ENCODE measurements at places on chromosomes 3 and 15.

DNA sequence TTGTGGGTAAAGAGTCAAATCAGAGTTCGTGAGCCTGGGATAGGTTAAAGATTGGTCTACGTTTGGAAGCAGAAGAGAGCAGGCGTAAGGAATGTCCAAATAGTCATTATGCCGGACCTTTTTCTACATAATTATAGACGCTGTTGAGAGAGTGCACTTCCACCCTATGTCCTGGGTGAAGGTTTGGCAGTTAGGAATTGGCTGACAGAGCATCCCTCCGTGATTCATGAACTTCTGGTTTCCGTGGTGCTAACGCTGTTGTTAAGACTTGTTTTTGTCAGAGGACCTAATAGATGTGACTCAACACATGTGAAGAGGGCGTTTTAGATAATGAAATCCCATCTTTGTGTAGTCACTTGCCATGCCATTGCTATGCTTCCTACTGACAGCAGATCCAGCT is 1.1 kb downstream of the EAF1 start:
- no peak for DNase-seq

GRCh38 chr3:923161-923910 is 169.5 kb upstream of the CNTN6 start:
- no peak for DNase-seq

GRCh38 chr3:114569186-114569585 is 275.4 kb downstream of the TIGIT start:
- no peak for DNase-seq

- DNase-seq, result no peak
Observed at GRCh38 chr15:74924525-74924924, 13.3 kb downstream of the COX5A start.

DNA sequence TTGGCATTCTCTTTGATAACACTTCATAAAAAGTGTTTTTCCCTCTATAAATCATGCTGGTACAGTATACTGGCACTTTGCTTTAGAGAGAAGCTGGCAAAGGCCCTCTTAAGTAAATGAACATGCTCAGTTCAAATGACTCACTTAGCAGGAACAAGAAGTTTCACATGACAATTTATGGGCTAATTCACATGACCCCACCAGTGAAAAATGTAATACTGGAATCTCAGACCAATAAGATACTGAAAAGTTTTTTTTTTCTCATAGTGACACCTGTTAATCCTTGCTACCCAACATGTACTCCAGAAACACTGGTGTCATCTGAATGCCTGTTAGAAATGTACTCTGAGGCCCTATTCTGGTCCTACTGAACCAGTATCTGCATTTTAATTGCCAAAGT is 13.9 kb downstream of the BTBD1 start:
- DNase-seq, result no peak

GRCh38 chr3:121883507-121883906 is 10.7 kb upstream of the SLC15A2 start:
- DNase-seq, result peak; percentile 4

- peak; percentile 89 for DNase-seq
Observed at GRCh38 chr3:71885006-71885405, 100.1 kb upstream of the PROK2 start.

GRCh38 chr3:78689378-78689777 is 1078.4 kb downstream of the ROBO1 start:
- no peak for DNase-seq

DNA sequence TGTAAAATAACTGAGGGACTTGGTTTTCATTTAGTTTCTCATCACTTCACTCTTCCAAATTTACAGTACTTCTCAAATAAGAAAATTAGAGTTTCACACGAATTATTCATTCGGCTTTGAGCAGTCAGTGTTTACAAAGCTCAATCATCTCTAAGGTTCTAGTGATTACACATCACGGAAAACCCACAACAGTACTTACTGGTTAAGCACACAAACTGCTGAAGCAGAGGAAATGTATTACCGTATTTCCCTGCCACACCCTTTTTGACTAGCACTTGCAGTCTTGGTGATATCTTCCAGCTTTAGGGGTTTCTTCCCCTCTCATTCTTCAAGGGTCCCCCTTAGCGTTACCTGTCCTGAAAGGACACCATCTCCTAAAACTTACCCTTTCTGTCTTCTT is 164.8 kb upstream of the CDIN1 start:
- DNase-seq, result no peak

GRCh38 chr15:101206176-101206591 is 45.7 kb downstream of the CHSY1 start:
- no peak for DNase-seq

GRCh38 chr15:38377636-38378035 is 76.3 kb upstream of the FAM98B start:
- no peak for DNase-seq

GRCh38 chr3:112746675-112747280 is 99.9 kb downstream of the CD200R1L start:
- DNase-seq, result no peak

DNA sequence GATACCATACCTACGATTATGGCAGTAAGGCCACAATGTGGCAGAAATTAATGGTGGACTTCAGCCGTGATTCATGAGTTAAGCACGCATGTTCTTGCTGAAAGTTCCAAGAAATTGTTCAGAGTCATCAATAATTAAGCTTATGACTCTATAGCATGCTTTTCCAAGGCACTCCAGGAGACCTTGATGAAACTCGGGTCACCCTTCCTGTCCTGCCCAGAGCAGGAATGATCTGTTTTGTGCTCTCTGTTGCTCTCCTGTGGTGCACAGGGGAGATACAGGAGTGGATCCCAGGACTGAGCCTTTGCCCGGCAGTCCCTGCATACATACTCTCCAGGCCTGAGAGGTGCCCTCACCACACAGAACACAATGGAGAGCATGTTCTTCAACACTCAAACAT is 141.6 kb upstream of the SLC2A2 start:
- DNase-seq, result no peak

DNA sequence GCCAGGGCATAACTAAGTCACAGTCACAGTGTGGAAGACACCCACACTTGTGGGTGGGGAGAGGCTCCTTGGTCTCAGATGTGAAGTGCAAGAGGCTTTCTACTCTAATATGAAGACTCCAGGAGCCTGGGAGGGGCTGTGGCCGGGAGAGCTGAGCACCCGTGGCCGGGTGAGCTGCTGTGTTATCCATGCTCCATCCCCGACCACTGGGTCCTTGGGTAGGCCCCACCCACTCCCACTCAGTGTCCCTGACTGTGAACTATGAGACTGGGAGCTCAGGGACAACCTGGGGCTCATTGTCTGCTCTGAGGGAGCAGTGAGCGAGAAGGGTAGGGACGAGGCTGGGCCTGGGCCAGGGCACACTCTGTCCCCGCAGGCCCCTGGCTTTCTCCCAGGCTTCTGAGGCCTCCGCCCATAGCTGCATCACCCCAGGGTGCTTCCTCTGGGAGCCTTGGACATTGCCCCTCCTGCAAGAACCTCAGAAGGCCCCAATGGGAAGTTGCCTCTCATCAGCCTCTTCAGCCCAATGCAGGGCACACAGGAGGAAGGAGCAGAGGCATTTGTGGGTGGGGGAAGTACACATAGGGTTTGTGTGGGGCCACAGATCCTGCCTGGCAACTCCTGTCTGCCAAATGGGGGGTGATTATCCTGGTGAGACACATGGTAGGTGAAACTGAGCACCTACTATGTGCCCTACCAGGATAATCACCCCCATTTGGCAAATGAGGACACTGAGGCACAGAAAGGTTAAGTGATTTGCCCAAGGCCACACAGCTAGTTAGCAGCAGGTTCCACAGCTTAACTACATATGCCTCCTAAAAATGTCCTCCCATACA is 2.4 kb downstream of the ANPEP start:
- DNase-seq, result no peak

GRCh38 chr15:99051308-99051707 is 43.7 kb upstream of the PGPEP1L start:
- DNase-seq, result no peak

DNA sequence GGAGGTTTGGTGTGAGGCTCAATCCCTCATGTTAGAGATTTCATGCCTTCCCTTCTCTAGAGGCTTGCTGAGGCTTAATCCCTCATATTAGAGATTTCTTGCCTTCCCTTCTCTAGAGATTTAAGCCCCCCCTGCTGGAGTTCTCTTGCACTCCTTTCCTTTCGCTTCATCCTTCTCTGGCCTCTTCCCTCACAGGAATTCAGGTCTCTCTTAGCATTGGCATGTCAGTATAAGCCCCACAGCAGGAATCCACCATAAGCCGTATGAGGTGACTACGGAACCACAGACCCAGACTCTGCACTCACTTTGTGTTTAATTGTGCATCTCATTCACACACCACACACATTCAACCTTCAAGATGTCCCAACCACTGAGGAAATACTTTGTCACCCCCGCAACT is 338.6 kb upstream of the POU1F1 start:
- no peak for DNase-seq

DNA sequence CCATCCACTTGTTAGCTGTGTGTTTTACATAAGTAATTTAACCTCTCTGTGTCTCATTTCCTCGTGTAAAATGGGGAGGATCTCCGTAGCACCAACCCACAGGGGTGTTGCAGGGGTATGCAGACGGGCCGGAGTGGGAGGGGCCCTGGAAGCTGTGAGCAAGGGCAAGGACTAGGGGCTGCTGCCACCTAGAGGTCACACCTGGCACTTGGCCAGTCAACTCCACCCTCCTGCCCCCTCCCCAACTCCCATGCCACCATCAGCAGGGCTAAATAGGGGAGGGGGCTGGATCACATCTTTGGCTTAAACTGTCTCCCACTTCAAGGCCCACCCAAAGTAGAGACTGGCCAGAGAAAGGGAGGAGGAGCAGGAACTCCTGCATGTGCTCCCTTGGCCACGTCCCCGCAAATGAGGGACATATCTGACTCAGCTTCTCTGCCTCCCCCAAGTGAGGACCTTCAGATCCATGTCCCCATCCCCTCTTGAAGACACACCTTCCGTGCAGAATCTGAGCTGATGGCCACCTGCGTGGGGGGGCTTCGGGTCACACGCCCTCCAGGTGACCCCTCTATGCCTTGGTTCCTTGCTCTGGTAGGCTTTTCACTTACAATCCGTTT is 2.6 kb downstream of the CCDC9B start:
- DNase-seq, result peak; percentile 88

- DNase-seq, result no peak
Observed at GRCh38 chr15:40633178-40633577, 39.1 kb downstream of the KNL1 start.

- no peak for DNase-seq
Observed at GRCh38 chr3:138817695-138818094, 17.0 kb downstream of the PIK3CB start.

GRCh38 chr3:16200411-16200810 is 25.9 kb downstream of the GALNT15 start:
- DNase-seq, result no peak

DNA sequence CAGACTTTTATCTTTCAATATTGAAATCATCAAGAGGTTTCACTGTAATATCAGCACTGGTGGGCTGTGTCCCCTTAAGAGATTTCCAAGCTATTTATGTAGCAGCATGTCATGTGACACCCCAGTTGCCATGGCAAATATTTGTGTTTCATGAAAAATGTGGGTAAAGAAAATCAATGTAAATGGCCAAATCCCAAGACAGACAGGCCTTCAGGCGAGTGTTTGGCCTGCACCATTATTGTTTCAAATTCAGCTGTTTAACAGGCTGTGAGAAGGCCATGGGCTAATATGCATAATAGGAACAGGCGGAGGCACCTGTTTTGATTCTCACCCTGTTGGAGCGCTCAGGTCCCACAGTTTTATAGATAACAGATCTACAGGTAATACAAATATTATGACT is 104.2 kb downstream of the IQCH start:
- peak; percentile 71 for DNase-seq

GRCh38 chr3:106160396-106160795 is 291.6 kb upstream of the CBLB start:
- no peak for DNase-seq

DNA sequence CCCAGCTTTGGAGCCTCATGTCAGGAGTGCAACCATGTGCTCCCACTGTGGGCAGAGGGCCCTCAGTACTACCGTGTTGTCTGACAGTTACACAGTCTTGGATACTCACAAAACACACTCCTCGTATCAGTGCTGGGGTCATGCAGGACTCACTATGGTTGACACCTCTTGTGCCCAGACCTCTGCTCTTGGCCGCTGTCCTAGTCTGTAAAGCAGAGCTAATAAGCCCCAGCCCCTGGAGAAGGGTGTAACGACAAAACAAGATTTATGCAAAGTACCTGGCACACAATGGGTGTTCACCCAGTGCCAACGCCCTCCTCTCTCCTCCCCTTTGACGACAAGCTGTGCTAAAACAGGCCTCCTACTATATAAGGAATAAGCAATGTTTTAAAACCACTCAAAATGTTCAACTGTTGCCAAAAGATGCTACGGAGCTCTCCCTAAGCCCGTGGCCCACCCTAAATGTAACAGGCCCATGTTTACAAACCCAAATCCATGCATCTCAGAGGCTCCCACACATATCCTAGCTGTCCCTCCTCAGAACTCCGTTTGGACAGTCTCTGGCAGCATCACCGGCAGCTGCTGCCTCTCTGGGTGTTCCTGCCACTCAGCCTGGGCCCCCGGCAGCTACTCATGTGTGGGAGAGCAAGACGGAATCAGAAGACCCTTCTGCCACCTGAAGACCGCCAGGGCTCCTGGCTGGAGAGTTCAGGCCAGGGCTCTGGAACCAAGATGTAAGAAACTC is 65.8 kb downstream of the MRPL46 start:
- DNase-seq, result peak; percentile 62

DNA sequence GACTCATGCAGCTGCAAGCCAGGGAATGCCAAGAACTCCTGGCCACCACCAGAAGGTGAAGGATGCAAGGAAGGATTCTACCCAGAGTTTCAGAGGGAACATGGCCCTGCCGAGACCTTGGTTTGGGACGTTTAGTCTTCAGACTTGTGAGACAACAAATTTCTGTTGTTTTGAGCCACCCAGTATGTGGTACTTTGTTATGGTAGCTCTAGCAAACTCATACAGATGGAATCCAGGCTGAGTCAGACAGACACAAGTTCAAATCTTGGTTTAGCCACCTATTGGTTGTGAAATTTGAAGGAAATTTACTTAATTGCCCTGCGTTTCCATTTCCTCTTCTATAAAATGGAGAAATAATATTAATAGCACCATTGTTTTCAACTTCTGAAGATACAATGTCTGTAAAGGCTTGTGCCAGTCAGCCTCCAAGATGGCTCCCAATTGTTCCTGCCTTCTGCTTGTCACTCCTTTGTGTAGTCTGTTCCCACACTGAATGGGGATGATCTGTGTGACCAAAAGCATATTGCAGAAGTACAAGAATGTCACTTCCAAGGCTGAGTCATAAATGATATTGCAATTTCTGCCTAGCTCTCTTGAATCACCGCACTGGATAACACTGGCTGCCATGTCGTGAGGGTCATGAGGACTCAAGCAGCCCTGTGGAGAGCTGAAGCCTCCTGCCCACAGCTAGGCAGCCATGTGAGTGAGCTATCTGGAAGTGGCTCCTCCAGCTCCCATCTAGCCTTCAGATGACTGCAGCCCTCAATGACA is 223.5 kb upstream of the PROK2 start:
- DNase-seq, result no peak

- DNase-seq, result peak; percentile 52
Observed at GRCh38 chr3:83877910-83878309, 1080.9 kb upstream of the CADM2 start.
